ENCODE measurements at places on chromosomes 5 and 9.
A peak's percentile ranks its signal among the peaks of the same experiment; 100 is the strongest.

GRCh38 chr9:7186175-7186574 is 428.4 kb downstream of the KDM4C start:
- DNase-seq = no peak

- no peak for DNase-seq
Observed at GRCh38 chr9:118305331-118305730, 601.1 kb downstream of the TLR4 start.

GRCh38 chr9:127742435-127743088 is 7.5 kb upstream of the TOR2A start:
- DNase-seq = no peak

GRCh38 chr5:9922719-9923118 is 292.6 kb upstream of the TAS2R1 start:
- DNase-seq = no peak

DNA sequence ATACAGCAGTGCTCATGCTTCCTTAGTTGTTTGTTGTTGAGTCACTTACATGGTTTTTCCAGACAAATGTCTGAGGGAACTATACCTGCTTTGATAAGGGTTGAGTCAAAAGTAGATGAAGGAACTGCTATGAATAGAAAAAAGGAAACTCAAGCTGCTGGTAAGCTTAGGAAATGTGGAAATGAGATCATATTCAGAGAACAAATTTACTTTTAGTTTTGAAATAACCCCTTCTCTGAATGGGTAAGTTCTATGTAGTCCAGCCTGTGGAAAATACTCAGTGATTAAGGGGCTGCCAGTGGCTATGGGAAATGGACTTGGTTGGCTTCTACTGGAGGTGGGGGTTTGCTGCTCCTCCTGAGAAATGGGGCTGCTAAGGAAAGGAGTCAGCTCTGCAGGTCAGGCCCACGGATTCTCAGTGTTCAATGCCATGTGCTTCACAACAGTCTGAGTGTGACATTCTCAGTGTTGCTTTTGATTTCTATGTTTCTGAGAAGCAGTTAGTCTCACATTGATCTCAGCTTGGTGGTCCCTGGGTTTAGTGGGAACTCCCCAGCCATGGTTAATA is 47.7 kb upstream of the GLRX start:
- DNase-seq = peak; percentile 24

GRCh38 chr9:128053560-128053959 is 13.6 kb downstream of the NAIF1 start:
- DNase-seq = no peak

DNA sequence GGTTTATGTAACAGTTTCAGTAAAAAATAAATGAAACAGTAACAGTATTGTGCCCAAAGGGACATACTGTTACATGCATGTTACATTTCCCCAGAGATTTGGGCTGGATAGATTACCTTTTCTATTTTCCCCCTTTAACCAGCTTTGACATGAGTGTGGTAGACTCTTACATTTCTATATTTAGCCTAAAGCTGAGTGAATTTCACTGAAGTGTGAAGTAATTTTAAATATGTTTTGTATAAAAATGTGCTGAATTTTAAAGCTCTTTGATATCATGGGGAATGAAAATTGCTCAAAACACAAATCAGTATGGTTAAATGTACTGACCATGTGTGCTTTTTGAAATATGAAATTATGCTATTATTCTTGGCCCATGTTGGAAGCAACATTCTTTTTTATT is 122.3 kb upstream of the CDH10 start:
- no peak for DNase-seq

DNA sequence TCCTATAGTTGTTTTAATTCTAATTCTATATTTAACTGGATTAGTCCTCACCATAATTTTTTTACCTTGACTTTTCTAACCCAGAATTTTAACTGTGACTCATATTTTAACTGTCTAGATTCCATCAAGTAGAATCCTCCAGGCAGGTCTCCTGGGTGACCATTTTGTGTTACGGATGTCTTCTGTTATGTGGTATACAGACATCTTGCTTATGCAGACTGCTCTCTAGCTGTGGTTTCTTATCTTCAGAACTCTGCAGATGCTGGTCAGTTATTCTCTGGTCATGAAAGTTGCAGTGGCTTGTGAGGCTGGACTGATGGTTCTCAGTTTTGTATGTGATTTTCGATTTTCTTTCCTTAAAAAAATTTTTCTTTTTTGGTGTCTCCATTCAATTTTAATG is 139.4 kb downstream of the ATG10 start:
- DNase-seq = no peak

DNA sequence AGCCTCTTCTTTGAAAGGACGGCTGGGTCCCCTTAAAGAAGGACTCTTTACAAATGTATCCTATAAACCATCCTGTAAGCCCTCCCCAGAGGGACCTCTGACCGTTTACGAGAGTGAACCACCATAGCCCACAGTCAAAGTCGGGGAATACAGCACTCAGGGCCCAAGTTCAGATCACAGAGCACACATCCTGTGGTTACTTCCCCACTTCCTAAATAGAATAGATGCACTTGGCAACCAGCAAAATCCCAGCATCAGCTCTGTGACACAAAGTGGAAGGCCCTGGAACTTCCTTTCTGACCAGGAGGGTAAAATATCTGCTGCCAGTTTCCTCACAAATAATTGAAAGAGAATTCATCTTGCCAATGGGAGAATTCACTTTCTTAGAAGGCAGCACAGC is 6.9 kb upstream of the IGFBPL1 start:
- DNase-seq = no peak

DNA sequence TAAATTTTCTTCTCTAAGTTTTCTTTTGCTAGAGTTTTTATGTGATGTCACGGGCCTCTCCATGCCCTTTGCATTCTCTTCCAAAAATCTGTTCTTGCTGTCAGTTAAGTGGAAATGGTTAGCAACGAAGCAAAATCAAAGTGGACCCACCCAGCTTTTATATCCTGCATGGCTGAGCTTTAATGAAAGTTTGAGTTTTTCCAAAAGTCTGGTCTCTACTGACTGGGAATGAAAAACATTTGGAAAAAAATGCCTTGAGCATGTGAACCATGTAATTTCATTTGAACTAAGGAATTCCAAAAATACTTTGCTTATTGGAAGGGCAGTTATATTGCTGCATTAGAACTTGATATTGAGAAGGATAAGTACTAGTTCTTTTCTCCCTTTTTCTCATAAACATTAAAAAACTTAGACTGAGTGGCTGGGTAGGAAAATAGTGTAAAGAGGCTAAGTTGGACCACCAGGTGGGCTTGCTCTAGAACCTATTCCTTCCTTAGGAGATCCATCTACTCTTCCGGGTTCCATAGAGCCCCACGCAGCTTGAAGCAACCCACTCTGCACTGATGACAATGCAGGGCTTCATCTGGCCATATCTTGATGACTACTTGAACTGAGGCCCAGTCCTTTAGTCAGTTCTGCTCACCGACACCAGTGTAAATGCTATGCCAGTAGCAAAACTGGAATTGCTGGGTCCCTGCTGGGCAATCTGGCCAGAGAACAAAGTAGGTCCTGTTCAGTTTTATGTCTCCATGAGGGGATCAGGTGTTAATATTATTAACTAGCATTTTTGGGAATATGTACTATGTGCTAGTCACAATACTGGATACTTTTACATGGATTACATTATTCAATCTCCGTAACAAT is 17.4 kb upstream of the RIC1 start:
- no peak for DNase-seq

DNA sequence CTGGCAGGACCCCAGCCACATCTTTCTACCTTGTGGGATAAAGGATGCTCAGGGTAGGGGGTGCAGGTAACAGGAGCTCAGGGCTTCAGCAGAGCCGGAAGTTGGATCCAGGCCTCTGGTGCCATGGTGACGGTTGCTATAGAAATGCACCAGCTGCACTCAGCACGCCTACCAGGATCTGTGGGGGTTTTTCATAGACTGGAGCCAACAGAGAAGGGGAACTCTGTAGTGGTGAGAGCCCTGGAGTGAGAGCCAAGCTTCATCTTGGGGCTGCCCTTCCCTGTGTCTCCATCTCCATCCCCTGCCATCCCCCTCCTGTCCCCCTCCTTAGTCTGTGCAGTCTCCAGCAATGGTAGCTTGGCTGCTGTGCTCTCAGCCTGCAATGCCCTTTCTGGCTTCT is 27.5 kb upstream of the BOD1 start:
- no peak for DNase-seq

- no peak for DNase-seq
Observed at GRCh38 chr5:91352831-91353695, 30.1 kb downstream of the ARRDC3 start.
